Uterus (tissue), 4 donors: ENCODE measurements at places on chromosomes 4 and X. TPM values are rescaled to one million over a fixed set of nuclear protein-coding genes. Genes with fewer than 3 reads are reported as not detected.

DNA sequence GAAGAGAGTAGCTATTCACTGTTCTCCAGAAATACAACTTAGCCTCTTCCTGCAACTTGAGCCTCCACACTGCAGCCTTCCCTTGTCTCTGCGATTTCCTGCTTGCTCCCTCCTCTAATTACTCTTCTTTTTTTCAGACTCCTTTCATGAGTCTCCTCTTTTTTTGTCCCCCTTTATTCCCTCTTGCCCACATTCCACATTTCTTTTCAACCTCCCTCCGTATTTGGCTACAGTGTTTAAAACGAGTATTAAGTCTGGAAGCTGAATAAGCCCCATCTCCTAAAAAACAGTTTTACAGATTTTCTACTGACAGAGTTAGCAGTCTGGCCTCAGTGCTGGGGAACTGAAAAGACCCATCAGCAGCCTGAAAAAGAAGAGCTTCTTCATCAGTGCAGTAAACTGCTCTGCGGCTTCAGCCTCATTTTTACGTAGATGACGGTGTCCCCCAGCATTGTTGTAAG lies 141.5 kb downstream of the TENM3 start:
- no peaks in the 10 kb centered on the region for H3K36me3 ChIP-seq
- no peaks in the 10 kb centered on the region for H3K27me3 ChIP-seq
- no peaks in the 10 kb centered on the region for H3K4me1 ChIP-seq
- H3K4me3 ChIP-seq: no peak overlapping the region
- DNase-seq: no peak

GRCh38 chrX:56793521-56794320 lies 64.7 kb downstream of the NBDY start:
- H3K27me3 ChIP-seq: no peaks in the 10 kb centered on the region
- no peak for DNase-seq
- no peaks in the 10 kb centered on the region for H3K36me3 ChIP-seq
- H3K4me3 ChIP-seq: no peak overlapping the region
- no peak overlapping the region for H3K27ac ChIP-seq

DNA sequence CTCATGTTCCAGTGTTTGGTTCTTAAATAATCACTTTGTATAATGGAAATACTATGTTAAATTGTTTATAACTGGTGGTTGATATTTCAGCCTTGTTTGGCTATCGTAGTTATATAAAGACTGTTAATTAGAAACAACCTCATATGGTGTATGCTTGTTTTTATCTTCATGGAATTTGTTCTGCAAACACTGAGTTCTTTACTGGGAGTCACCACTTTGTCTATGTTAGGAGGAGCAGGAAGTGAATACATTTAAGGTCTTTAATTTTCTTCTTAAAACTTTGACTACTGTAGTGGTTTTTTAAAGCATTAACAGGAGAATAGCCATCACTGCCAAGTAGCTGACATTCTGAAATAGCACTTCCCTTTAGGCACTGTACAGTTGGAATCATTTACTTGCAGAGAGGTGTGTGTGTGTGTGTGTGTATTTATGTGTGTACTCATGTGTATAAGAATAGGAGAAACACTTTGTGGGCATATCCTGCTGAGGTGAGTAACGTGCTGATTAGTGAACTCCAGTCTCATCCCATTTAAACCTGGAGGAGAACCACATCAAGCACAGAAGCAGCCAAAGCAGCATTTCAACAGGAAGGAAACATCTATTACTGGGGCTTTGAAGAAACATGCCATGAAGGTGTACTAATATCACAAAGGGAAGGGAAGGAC lies 37.8 kb downstream of the TET2 start:
- H3K4me1 ChIP-seq: peaks cover 11% of the 10 kb centered on the region
- no peak overlapping the region for H3K4me3 ChIP-seq
- no peak overlapping the region for H3K27ac ChIP-seq
- no peaks in the 10 kb centered on the region for H3K36me3 ChIP-seq
- no peaks in the 10 kb centered on the region for H3K27me3 ChIP-seq

Gene GIMD1
- total RNA-seq: not detected

Gene MAGEA12
- total RNA-seq: not detected

Gene VCX3A
- not detected for total RNA-seq

Gene GABRB1
- 1.2 TPM for total RNA-seq
